ENCODE measurements at places on chromosomes 6 and 20. TPM values are rescaled to one million over a fixed set of nuclear protein-coding genes. Genes with fewer than 3 reads are reported as not detected.

DNA sequence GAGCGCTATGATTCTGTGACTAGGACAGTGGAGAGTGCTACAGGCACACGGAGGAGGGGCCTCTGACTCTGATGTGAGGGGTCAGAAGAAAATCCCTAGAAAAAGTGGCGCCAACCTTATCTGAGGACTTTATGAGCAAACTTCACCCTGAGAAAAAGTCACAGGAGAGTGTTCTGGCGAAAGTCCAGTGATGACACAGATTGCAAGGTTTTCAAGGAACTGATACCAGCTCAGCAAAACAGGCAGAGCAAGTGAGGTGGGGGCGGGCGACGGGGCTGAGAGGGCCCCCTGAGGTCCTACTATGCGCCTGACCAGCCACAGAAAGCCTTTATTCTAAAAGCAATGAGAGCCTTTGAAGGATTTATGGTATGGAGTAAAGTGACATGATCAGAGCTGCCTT is 73.3 kb downstream of the SLC22A23 start:
- H3K4me3 ChIP-seq, result no peak overlapping the region
- no peaks in the 10 kb centered on the region for H3K36me3 ChIP-seq
- H3K27ac ChIP-seq, result no peak overlapping the region
- peaks cover 12% of the 10 kb centered on the region for H3K4me1 ChIP-seq
- peaks cover 47% of the 10 kb centered on the region for H3K27me3 ChIP-seq

DNA sequence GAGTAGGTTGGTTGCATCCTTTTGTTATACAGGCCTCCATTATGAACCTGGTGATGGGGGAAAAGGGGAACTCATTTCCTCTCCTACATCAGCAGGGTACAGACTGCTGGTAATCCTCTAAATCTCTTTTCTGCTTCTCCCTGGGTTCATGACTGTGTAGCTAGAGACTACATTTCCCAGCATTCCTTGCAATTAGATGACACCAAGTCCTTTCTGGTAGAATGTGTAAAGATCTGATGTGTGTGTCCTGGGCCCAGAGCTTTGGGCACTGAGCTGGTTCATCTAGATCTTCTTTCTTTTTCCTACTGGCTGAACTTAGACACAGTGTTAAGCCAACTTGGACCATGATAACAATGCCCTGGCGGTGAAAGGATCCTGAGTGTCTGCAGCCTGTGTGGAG is 104.7 kb upstream of the IFNGR1 start:
- H3K36me3 ChIP-seq, result no peaks in the 10 kb centered on the region
- DNase-seq, result no peak
- no peak overlapping the region for H3K4me3 ChIP-seq
- H3K27ac ChIP-seq, result no peak overlapping the region
- H3K27me3 ChIP-seq, result peaks cover 4% of the 10 kb centered on the region
- H3K4me1 ChIP-seq, result no peaks in the 10 kb centered on the region

MYCT1 gene
- 0.93 TPM for total RNA-seq

DNA sequence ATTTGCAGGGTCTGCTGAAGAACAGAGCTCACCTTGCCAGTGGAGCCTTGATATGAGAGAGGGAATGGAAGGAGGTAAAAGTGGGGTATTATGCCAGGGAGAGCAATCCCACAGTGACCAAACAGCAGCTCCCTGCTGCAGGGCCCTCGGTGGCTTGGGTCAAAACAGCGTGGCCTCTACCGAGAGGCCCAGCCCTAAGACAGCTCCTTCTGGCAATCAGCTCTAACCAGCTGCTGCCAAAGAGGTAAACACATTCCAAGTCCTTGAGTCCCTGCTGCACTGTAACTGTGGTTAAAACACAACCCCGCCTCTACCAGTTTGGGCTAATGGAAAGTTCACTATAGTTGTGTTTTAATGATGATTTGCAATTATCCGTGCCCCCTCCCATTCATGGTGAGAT is 1.4 kb upstream of the DAAM2 start:
- H3K36me3 ChIP-seq, result no peaks in the 10 kb centered on the region
- H3K27me3 ChIP-seq, result peaks cover 14% of the 10 kb centered on the region
- H3K4me3 ChIP-seq, result no peak overlapping the region
- H3K27ac ChIP-seq, result no peak overlapping the region
- H3K4me1 ChIP-seq, result peaks cover 20% of the 10 kb centered on the region
- DNase-seq, result no peak

All from HFFc6 (cell line).